GM23248 (cell line): ENCODE measurements at places on chromosomes 11 and 22.
A peak's percentile ranks its signal among the peaks of the same experiment; 100 is the strongest.

- DNase-seq: no peak
These were observed 126.4 kb upstream of the APOA1 start for GRCh38 chr11:116963813-116964212.

GRCh38 chr11:12214751-12215150 is 104.4 kb downstream of the MICAL2 start:
- DNase-seq: peak; percentile 60

- no peak for DNase-seq
These were observed 1.2 kb downstream of the DENND6B start for GRCh38 chr22:50325444-50326224.

GRCh38 chr22:24440718-24441405 is 13.5 kb downstream of the ADORA2A start:
- no peak for DNase-seq

GRCh38 chr11:111344032-111344431 is 35.0 kb downstream of the POU2AF1 start:
- DNase-seq: peak; percentile 85

GRCh38 chr11:117385906-117386305 is 58.3 kb downstream of the CEP164 start:
- no peak for DNase-seq

GRCh38 chr11:8810540-8811301 is 100.3 kb upstream of the AKIP1 start:
- peak; percentile 90 for DNase-seq

- DNase-seq: no peak
These were observed 9.5 kb downstream of the SDHD start for GRCh38 chr11:112096194-112096593.

DNA sequence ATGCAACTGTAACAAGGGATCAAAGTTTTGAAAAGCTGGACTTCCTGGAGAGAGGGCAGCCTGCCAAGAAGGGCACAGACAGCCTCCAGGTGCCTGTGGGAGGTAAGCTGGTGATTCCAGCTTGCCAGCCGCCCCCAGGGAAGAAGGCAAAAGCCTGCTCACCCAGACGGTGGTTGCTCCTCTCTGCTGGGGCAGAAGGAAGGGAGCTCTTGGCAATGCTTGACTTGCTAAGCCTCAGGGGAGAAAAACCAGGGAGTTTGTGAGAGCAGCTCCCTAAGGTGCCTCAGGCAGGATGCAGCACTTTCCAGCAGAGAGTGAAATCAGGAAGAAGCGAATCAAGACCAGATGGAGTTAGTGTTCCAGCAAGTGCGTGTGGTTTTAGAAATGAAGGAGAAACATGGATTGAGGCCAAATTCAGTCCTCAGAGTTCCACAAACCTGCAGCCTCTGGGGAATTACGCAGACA is 553.6 kb downstream of the BUD13 start:
- DNase-seq: no peak

- DNase-seq: peak; percentile 73
These were observed 19.3 kb upstream of the NUCB2 start for GRCh38 chr11:17257196-17257595.

- no peak for DNase-seq
These were observed 126.5 kb upstream of the ARHGAP42 start for GRCh38 chr11:100560606-100561005.

GRCh38 chr22:23213581-23214334 is 33.4 kb downstream of the BCR start:
- DNase-seq: no peak

DNA sequence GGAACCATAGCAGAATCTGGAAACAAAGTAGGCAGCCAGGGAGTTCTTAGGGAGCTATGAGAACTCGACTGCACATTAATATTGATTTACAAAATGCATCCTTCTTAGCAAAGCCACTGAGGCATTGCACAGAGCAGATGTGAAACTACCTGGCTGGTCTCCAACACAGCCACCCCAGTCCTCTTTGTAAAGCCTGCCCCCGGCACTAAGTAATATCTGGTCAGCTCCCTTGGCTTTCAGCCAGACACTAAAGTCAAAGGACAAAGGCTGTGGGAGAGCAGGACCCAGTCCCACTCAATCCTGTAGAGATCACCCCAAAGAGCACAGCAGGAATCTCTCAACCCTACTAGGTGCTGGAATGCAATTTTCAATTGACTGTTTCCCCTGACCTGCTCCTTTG is 12.8 kb downstream of the XRRA1 start:
- DNase-seq: no peak

DNA sequence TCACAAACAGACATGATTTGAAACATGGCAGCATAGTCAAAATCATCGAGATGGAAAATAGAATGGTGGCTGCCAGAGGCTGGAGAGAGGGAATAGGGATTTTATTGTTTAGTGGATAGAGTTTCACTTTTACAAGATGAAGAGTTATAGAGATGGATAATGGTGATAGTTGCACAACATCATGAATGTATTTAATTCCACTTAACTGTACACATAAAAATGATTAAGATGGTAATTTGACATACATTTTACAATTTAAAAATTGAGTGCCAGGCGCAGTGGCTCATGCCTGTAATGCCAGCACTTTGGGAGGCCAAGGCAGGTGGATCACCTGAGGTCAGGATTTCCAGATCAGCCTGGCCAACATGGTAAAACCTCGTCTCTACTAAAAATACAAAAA is 21.2 kb downstream of the TTC28 start:
- DNase-seq: no peak

GRCh38 chr11:90235526-90235925 is 12.7 kb upstream of the CHORDC1 start:
- DNase-seq: no peak

DNA sequence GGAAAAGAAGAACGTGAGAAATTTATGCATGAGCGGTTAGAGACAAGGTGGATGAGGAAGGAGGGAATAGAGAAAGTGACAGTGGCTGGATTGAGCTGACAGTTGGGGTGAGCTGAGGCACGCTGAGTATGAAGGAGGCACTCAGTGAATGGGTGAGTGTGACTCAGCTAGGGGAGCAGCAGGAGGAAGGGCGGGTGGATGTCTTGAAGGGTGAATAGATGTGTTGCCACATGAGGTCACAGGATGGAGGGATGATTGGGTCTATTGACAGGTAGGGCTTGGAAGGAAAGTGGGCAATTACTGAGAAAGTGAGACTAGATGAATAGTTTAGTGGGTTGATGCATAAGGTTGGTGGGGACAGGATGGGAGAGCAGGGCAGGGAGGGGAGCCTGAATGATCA is 8.0 kb downstream of the IFITM10 start:
- DNase-seq: no peak

DNA sequence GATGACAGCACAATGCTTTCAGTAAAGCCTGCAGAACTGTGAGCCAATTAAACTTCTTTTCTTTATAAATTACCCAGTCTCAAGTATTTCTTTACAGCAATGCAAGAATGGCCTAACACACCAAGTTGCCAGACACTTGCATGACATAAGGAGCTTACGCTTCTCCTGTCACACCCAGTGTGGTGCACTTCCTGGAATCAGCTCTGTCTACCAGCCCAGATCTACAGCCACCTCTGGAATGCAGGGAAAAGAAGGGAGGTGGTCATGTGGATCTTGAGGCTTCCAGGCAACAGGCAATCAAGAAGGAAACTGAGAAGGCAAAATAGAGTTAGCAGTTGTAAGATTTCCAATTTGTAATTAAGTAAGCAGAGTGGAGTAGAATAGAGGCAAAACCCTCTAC is 37.4 kb upstream of the SESN3 start:
- no peak for DNase-seq

DNA sequence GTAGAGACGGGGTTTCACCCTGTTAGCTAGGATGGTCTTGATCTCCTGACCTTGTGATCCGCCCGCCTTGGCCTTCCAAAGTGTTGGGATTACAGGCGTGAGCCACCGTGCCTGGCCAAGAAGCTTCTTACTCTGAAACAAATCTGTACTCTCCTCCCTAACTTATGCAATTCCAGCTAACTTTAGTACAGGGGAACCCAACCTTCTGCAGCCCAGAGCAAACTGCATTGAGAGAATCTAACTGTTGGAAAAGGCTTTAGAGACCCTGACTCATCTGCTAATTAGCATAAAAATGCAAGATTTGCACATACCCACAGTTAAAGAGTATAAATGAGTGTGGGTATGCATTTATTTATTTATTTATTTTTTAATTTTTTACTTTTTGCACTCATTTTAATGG is 64.8 kb downstream of the APOL5 start:
- DNase-seq: peak; percentile 19

DNA sequence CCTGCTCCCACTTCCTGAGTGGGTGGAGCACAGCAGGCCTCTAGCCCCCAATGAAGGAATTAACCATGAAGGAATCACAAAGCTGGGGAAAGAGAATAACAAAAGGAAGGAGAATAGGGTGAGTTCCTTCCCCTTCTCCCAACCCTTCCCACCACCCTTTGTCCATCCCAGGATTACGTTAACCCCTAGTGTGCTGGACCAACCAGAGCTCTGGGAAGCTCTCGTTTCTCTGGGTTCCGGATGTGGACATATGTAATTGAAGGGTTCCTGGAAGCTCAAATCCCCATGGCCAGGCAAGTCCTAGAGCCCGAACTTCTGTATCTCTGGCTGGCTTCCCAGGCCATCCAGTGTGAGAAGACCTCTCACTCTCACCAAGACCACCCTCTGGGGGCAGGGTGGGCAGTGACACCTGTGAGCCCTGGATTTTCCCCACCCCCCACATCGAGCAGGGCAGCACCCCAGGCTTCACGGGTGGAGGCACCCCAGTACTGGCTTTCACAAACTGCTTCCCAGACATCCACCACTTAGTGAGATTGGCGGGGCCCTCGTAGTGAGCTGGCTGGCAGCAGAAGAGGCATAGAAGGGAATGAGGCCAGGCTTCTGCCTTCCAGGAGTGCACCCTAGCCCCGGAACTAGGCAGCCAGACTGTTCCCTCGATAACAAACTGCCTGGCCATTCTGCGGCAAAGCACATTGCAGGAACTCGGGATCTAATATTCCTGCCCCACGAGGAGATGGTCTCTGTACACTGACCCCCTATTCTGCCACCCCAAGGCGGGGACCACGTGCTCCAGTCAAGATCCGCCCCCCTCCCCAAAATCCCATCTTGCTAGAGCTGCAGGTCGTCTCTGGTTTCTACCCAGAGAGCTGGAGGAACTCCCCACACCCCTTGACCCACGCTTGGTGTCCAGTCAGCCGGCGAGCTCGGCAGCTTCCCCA is 2.1 kb downstream of the NECTIN1 start:
- peak; percentile 10 for DNase-seq

DNA sequence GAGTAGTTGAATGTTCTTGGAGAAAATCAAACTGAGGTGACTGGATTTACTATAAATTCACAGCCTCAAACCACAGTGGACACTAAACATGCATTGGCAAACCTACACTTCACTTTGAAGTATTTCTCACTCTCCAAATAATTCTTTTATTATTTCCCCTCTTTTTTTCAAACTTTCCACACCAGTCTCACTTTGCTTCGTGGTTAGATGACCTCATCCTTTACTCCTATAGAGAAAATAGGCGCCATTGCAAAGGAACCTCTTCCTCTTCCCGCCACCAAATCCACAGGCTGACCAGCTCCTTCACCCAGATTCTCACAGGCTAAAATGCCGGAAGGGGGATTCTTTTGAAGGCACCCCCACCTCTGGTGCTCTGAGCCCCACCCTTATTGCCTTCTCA is 33.4 kb downstream of the HTR3A start:
- no peak for DNase-seq

DNA sequence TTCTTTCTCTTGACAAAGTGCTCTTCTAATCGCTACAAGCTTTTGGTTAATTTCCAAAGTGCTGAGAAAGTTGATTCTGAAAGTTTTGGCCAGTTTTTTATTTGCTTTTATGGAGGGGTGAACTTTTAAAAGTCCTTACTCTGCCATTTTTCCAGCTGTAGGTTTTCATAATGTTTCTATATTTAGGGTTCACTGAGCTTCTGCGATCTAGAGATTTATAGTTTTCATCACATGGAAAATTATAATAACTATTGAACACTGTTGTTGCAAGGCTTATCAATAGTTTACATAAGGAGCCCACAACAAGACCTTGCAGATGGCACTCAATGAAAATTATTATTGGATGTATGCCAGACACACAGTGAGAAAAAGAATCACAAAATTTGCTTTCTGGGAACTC is 55.1 kb downstream of the DLG2 start:
- no peak for DNase-seq

- DNase-seq: peak; percentile 79
These were observed 34.7 kb downstream of the RNF169 start for GRCh38 chr11:74783241-74783871.

GRCh38 chr11:119193626-119194025 is 8.4 kb downstream of the NHERF4 start:
- DNase-seq: no peak

DNA sequence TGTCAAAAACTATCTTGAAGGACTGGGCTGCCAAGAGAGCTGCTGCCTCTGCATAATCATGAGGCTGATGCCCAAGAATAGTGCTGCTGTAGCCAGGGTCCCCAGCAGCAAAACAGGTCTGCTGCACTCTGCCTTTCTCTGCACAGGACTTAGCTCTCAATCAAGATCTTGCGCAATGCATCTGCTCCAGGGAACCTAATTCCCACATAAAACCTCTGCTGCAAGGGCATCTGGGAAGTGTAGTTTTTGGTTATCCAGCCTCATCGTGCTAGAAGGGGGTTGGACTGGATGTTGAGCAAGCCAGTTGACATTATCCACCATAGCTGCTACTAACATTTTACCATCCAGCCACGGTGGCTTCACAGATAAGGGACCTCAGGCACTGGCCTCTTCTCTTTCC is 192.7 kb downstream of the C11orf91 start:
- peak; percentile 59 for DNase-seq

GRCh38 chr11:64444838-64445441 is 86.0 kb downstream of the RPS6KA4 start:
- peak; percentile 38 for DNase-seq

- no peak for DNase-seq
These were observed 266.9 kb downstream of the SOX6 start for GRCh38 chr11:16089481-16089880.

DNA sequence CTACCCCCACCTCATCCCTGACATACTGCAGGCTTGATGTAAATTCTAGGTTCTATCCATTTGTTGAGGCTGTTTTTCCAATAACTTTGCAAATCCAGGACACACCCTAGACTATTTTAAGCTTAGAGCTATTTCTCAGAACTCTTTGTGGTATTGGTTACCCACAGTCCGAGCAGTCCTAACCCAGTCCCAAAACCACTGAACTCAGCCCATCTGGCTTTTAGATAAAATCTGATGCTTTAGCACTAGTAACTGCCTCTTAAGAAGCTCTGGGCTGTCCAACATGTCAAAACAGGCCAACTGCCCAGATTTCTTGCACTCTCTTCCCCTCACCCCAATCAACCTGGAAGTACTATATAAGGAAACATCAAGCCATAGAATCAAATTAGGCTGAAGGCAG is 344.4 kb upstream of the CADM1 start:
- DNase-seq: no peak

GRCh38 chr11:726278-727220 is 20.5 kb downstream of the EPS8L2 start:
- peak; percentile 73 for DNase-seq

DNA sequence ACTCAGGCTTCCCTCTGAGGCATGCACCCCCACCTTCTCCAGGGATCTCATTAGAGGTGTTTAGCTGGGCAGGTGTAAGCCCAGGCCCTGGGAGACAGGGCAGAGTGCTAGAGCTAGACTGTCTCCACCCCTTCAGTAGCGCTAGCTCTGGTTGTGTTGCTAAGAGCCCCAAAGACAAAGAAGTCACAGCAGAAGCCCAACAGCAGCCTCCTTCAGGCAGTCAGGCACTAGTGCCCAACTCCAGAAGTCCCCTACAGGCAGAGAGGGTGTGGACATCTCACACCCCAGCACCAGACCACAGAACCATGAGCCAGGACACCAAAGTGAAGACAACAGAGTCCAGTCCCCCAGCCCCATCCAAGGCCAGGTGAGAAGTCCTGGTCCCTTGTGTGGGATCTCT is at the start of gene CNGA4:
TSS of gene CNGA4 (plus strand) at position 188 of the 400 bp plus-strand sequence. CDS start at position 306, 118 bp downstream.
- DNase-seq: no peak
